ENCODE measurements at places on chromosomes 5 and 9.

GRCh38 chr9:120514405-120514804, 65.6 kb downstream of the CDK5RAP2 start:
- no peak for DNase-seq

- DNase-seq, result no peak
These were observed 44.5 kb upstream of the C5orf47 start for GRCh38 chr5:173944511-173944910.

- no peak for DNase-seq
These were observed 85.8 kb downstream of the GABRB2 start for GRCh38 chr5:161460741-161461140.

DNA sequence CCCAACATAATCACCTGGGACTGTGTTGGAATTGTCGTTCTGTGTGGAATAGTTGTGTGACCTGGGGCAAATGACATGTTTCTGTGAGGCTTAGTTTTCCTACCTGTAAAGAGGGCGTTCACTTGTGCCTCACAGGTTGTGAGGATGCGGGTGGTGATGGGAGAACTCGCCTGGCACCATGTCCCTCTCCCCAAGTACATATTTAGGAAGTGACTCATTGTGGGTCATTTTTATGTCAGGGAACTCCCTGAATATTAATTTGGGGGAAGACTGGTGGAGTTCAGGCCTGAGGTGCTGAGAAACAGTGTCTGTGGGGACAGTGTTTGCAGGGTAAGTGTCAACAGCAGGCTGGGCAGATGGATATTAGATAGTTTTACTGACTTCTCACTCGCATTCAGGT, 144.7 kb downstream of the KDM4C start:
- DNase-seq, result no peak

DNA sequence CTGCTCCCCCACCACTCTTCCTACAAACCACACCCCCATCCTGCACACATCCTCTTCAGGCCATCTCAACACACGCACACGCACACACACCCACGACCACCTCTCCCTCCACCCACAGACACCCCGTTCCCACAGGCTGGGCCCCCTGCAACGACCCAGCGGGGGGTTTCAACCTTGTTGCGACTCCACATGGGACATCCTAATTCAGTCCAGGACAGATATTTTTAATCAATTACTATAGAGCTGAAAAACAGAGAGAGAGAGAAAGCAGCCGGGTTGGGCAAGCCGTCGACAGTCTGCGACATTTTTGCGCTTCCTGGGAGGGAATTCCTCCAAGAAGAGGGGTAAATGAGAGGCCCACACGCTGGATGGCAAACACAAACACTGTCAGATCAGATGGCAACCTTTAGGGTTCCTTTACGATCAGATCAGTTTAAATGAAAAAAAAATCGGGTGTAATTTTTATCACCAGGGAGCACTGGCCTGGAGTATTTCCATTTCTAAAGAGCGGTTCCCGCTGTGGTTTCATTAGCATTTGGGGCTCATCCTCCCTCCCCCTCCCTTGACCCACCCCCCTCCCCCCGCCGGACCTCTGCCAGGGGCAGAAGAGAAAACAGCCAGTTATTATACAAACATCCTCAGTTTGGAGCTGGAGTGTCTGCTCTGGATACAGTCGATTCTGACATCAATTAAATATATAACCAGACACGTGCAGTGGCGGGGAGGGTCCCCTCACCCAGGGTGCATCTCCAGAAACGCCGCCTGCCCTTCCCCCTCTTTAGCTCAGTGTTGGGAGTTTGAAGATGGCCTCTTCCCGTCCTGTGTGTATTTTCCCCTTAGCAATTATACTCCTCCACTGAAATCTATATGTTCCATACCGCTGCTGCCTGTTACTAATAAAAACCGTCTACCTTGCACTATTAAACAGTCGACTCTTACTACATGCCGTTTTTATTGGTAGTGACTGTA, 2.3 kb upstream of the IRX2 start:
- DNase-seq, result no peak

DNA sequence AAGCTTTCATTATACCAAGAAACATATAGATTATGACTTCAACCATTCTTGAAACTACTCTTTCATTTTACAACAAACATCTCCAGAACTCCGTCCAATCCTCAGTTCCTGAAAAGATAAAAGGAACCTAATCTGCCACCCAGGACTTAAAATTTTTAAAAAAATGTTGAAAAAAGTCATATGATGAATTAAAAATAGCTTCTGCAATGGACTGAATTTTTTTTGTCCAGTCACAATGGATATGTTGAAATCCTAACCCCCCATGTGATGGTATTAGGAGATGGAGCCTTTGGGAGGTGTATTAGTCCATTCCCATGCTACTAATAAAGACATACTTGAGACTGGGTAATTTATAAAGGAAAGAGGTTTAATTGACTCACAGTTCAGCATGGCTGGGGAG, 2.7 kb upstream of the ALDH1A1 start:
- DNase-seq, result no peak

DNA sequence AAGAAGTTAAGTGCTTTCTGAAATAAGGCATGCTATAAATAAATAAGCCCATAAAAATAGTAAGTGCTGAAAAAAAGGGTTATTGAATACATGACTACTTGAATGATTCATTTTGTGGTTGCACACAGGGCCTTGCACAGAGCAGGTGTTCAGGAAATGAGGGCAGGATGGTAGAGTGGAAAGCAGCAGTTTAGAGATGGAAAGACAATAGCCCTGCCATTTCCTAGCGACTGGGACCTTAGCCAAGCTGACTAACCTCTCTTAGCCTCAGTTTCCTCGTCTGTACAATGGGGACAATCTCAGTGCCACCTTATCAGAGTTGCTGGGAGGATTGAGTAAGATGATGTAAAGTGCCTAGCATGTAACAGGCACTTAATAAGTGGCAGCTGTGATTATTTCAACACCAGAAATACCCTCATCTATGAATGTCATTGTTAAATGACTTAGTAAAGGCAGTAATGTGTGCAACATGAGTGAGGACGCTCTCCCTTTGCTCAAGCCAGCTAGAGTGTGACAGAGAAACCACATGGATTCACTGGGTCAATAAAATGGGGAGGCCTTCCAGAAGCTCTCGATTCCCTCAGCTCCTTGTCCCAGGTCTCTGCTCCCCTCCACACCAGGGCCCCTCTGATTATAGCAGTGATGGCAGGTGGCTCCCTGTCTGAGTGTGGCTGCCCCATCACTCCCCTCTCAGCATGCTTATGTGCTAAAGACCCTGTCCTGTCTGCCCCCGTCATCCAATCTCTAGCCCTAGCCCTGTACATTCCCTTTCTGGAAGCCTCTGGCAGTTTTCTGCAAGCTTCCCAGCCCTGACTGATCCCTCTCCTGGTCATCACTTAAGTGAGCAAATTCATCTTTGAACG, 16.0 kb upstream of the PHF19 start:
- DNase-seq, result peak; percentile 95

GRCh38 chr5:45110399-45110798, 301.7 kb downstream of the MRPS30 start:
- DNase-seq, result no peak

DNA sequence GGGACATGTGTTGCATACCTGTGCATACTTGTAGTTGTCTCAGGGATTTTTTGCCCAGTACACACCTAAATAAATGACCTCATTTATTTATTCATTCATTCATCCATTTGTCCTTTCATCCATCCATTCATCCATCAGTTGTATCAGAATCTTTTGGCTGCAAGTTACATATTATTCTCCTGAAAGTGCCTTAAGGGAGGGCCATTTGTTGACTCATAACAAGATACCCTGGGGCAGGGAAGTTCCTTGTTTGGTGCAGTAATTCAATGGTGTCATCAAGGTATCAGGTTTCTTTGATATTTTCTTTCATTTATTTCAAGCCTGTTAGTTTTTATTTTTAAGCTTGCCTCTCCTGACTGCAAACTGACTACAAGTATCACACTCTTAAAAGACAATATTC, 597.9 kb upstream of the TLE4 start:
- DNase-seq, result no peak

- no peak for DNase-seq
These were observed 1.6 kb downstream of the PLK2 start for GRCh38 chr5:58458141-58458742.

GRCh38 chr5:1975898-1976765, 93.4 kb upstream of the IRX4 start:
- DNase-seq, result no peak

- DNase-seq, result no peak
These were observed 120.8 kb downstream of the EMB start for GRCh38 chr5:50320131-50320749.

DNA sequence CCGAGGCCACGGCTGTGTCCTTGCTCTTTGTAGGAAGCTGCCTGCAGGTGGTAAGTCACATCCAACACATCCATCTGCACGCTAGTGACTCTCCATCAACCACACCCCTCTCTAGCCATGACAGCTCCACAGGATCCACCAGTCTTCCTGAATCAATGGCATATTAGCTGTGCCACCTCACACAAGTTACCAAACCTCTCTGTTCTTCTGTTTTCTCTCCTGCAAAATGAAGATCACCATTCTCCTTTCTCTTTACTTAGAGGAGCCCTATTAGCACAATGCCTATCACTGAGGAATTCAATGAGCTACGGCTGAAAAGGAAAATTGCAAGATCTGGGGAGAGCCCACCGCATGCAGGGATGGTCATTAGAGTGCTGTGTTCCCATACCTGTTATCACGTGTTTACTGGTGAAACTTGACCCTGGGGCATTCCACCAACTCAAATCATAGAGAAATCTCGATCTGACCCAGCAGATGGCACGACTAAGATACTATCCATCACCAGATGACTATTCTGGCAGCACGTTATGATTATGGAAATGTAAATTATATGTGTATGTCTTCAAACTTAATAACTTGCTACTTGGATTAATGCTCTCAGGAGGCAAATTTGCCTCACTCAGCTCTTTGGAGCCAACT, 20.9 kb downstream of the WHRN start:
- no peak for DNase-seq

DNA sequence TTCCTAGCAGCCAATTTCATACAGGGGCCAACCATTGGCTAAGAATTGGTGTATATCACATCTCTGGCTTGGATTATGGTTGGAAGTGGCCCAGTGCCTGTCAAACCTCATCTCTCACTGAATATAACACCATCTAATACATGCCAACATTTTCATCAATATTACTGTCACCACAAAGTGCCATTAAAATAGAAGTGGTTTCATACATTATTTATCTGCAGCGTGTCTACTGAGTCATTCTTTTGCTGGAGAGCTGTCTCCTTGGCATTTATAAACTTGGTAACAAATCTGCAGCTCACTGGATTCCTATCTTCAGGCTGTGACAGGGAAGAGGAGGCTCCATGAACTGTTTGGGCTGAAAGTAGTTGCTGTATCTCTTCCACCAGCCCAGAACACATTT, 70.9 kb downstream of the PTTG1 start:
- no peak for DNase-seq

GRCh38 chr9:109468927-109469326, 29.2 kb downstream of the PTPN3 start:
- DNase-seq, result no peak

DNA sequence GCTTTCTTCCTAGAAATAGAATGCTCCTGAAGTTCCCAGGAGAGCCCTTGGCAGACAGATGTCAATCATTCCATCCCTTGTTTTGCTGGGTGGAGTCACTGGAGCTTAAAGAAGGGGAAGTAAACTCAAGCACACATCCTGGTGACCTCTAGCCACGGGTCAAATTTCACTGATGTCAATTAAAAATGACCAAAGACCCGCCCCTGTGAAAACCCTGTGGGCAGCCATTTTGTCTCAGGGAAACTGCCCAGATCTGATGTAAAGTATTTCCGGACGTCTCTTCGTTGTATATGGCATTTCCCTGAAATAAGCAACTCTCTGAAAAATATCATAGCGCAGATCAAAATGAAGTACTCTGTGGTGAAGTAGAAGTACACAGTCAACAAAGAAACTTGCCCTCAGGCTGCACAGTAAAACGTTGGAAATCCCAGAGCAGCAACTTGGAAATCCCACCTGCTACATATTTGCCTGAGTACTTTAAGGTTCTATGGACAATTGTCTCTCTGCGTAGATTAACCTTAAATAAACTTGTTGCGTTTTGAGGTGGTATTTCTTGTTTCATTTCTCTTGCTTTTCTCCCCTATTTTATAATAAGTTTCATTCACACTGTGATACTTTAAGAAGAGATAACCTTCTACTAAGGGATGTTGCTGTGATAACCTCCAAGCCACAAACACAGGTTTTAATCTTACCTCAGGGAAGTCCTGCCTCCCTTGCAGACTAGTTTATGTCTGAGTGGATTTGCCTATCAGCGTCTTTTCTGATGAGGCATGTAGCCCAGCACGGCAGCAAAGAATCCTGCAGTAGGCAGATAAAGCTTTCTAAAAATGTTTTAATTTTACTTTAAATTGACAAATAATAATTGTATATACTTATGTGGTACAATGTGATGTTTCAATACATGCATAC, 60.9 kb upstream of the PIP5K1B start:
- DNase-seq, result no peak

DNA sequence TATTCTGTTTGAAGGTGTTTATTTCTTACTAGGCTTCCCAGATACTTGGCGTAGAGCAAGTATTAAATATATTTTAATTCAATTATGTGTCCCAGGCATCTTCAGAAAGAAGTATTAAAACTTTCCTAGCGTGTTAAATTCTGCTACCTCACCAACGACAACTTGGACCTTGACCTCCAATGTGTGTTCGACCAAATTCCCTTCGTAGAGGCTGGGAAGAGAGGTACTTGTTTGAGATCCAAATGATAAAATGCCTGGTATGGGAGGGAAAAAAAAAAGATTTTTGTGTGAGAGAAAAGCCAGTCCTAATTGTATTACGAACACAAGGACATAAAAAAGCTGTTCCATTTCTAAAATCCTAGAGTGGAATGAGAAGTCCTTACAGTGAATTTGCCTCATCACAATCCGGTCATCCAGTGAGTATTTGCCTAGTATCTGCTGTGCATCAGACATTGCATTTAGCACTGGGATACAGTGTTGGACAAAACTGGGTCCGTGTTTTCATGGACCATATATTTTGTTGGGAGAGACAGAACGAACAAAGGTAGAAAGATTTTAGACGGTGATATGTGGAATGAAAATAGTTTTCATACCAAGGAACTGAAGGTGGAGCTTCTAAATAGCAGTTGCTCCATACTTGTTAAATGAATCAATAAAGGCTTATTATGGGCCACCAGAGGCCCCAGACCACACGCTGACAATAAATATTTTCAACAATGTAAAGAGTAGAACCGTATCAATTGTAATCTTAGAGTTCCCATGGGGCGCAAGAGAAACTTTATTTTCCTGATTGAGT, 103.1 kb downstream of the KIF4B start:
- no peak for DNase-seq

GRCh38 chr9:4742246-4742645, 1.2 kb upstream of the AK3 start:
- DNase-seq, result no peak

DNA sequence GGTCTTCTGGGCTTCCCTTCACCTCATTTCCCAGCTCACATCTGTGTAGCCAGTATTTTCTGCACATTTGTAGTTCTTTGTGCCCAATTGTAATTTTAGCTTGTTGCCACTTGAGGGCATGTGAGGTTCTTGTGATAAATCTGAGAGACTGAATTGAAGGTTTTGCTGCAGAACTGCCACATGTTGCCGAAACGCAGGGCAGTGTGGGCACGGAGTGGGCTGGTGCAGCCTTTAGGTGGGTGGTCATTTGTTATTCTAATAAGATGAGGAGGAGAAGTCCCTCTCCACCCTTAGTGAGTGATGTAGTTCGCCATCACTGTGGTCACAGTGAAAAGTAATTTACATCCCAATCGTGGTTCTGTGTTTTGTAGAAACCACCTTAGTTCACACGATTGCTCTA, 21.2 kb downstream of the OTULIN start:
- DNase-seq, result peak; percentile 3

GRCh38 chr5:149360272-149360671, 2.4 kb downstream of the PCYOX1L start:
- DNase-seq, result no peak
